ENCODE measurements at places on chromosomes 4 and X. TPM values are rescaled to one million over a fixed set of nuclear protein-coding genes. Genes with fewer than 3 reads are reported as not detected.

GLRA3 gene
- not detected for total RNA-seq

MUC7 gene
- total RNA-seq = not detected

TCEAL7 gene
- total RNA-seq = 18.4 TPM

PTCHD1 gene
- not detected for total RNA-seq

SPATA18 gene
- total RNA-seq = 3.9 TPM

XAGE1A gene
- total RNA-seq = not detected

BTK gene
- 0.15 TPM for total RNA-seq

IL21 gene
- total RNA-seq = not detected

ACSL4 gene
- total RNA-seq = 108 TPM

DGKK gene
- not detected for total RNA-seq

REPS2 gene
- total RNA-seq = 1.3 TPM

GSX2 gene
- not detected for total RNA-seq

CHRNA9 gene
- not detected for total RNA-seq

HPGD gene
- total RNA-seq = not detected

ATP2B3 gene
- not detected for total RNA-seq

G6PD gene
- total RNA-seq = 56.7 TPM

GC gene
- total RNA-seq = not detected

PITX2 gene
- total RNA-seq = 1.2 TPM

CENPI gene
- 26.0 TPM for total RNA-seq

SCML2 gene
- 0.97 TPM for total RNA-seq
